Activated T-helper 1 cell treated with Interleukin-2 at 50 U/mL for 16 hours (primary cell): ENCODE measurements at places on chromosomes 4 and X.

DNA sequence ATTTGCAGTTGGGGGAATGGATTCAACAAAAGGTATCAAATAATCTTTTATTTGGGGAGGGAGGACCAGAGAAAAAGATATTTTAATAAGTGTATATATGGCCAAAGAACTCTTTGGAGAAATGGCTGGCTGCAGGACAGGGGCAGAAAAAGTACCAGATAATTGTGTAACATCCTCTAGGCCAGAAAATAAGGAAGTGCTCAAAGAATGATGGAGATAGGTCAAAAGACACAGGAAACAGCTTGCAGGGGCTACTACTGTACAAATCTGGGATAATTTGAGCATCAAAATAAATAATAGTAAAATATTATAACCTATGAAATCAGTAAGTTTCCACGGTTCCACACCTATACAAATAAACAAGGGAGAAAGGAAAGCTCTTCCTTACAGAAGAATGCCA is 34.8 kb downstream of the KLHL5 start:
- DNase-seq = no peak

- DNase-seq = no peak
Observed at GRCh38 chr4:126539771-126540170, 1093.0 kb upstream of the INTU start.

DNA sequence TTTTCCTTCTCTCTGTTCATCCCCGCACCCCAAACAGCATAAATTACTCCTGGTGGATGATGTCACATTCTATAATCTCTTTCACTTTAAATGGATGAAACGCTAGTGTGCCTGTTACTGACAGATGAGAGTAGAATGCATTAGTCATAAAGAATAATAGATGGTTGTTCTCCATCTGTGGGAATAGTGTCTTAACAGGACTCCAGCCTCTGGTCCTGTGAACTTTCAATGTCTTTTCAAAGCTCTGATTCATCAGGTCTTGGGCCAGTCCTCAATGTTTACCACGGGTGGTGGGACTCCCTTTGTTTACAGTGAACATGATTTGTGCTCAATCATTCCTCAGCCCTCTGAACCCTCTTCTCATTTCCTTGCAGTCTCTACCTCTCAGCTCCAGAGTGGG is 182.6 kb downstream of the GABRB1 start:
- DNase-seq = no peak

- DNase-seq = no peak
Observed at GRCh38 chr4:121898150-121898549, 27.9 kb upstream of the BBS7 start.

DNA sequence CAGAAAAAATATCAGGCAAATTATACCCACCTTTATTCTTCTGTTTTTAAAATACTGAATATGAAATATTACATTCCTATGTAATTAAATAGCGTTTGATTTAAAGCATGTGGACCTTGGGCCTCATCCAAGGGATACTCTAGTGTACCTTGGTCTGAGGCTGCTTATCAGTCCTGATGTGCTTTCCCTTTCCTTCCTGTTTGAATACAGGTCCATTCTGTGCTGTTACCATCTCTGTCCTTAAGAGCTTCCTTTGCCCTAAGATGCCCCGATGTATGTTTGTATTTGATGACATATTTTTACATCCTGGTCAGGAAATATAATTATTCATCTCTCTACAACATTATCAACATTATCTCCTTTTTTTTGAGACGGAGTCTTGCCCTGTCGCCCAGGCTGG is 24.1 kb downstream of the FAT4 start:
- DNase-seq = no peak

DNA sequence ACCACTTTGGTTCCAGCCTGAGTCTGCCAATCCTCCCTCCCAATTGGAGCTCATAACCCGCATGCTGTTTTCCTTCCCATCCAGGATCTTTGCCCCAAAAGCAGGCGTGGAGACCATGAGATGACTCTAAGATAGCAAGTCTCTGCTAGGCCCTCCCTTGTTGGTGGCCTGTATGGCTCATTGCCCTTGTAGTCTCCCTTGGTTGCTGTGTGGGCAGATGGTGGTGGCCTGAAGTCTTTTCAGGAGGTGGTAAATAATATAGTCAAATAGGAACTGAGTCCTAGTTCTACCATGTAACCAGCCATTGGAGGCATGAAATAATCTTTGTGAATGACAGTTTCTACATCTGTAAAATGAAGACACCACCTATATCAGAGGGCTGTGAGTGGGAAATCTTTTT is 1.2 kb downstream of the ATP6AP1 start:
- no peak for DNase-seq

DNA sequence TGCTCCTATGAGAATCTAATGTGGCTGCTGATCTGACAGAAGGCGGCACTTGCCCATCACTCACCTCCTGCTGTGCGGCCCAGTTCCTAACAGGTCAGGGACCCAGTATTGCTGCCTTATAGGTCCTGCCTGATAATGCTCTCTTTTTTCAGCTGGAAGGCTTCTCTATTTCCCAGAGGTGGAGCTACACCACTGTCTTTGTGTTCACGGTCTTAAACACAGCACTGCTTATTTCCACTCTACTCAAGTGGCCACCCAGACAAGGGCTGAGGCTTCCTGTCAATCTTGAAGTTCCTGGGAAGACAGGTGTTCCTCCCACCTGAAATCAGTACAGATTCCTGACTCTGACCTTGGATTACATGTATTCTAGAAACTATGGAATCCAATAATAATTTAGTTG is 270.6 kb downstream of the NR3C2 start:
- DNase-seq = no peak

GRCh38 chr4:73891739-73892405 is 22.7 kb downstream of the CXCL1 start:
- no peak for DNase-seq

- no peak for DNase-seq
Observed at GRCh38 chrX:113741744-113742143, 842.1 kb upstream of the HTR2C start.

DNA sequence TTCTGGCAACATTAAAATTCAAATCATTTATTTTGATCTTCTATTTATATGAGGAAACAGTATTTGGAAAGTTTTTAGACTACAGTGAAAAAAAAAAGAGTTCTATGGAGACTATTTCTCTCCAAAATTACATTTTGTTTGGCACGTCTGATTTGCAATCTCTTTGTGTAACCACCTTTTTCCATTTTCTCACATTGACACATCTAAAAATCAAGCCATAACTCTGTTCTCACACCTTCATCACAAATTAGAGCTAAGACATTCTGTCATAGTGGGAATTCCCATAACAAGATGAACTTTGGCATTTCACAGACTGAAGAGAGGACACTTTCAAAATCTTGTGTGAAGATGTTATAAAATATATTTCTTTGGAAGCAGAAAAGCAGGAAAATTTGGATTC is 468.9 kb downstream of the GRIA2 start:
- DNase-seq = no peak

GRCh38 chr4:52142816-52143215 is 91.7 kb downstream of the SPATA18 start:
- DNase-seq = no peak

DNA sequence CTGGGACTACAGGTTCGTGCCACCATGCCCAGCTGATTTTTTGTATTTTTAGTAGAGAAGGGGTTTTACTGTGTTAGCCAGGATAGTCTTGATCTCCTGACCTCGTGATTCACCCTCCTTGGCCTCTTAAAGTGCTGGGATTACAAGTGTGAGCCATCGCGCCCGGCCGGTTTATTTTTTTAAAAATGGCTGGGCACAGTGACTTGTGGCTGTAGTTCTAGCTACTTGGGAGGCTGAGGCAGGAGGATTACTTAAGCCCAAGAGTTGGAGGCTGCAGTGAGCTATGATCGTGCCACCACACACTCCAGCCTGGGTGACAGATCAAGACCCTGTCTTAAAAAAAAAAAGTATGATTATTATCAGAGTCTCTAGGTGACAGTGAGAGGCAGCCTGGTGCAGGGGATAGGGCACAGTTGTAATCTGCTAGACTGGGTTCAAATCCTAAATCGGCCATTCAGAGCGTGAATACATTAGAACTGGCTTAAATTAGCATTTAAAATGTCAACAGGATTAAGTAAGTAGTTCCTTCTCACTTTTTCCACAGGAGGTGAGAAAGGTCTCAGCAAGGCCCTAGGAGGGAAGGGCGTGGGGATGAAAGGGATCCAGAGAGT is 435 bp upstream of the MGST2 start:
- no peak for DNase-seq

- DNase-seq = no peak
Observed at GRCh38 chrX:45719751-45720501, 519.2 kb upstream of the DIPK2B start.

- DNase-seq = no peak
Observed at GRCh38 chr4:23884261-23884660, 5.6 kb downstream of the PPARGC1A start.

DNA sequence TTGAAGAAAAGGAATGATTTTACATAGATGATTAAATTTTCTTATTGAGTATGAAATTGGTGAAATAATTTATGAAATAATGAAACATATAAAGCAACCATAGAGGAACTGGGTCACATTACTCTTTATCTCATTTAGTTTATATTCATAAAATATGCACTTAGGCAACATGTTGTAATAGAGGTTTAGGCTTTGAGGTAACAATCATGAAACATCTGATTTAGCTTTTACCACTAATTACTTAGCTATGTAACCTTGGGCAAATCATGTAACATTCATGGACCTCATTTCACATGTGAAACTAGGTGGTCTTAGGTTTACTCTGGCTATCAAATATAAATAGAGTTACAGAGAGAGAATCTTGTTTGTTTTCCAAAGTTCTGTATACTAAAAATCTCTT is 54.5 kb upstream of the SMARCA5 start:
- no peak for DNase-seq

DNA sequence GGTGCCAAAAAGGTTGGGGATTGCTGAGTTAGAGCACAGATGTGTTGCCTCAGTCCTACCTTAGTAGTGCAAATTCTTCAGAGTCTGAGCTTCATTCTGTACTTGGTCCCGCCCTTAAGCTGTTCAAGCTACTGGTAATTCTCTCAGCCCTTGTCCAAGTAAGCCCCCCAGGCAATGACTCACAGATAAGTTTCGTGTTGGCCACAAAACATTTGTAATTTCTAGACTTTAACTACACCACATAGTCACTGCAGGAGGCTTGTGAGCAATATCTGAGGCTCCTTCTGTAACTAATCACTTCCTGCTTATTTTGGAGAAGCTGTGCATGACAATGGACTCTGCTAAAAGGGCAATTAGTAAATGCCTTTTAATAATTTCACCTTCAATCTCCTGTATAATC is 1420.5 kb downstream of the PCDH7 start:
- no peak for DNase-seq

DNA sequence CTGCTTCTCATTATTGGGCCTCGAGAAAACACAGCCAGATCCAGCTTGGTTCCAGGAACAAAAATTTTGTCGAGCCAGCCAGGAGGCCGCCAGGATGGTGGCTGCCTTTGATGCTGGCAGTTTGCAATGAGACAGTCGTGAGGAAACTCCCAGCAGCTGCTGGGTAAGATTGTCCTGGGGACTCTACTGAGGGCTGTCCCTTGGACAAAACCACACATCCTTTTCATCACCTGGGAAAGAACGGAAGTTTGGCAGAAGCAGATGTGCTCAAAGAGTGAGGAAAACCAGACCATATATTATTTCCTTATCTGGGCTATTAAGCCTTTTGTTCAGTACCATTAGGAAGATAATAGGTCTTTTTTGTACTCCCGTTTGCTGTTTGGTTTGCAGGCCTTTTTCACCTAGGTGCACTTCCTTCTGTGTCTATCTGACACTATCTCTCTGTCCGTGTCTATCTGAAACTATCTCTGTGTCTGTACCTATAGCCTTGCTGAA is 13.4 kb upstream of the PAPSS1 start:
- DNase-seq = no peak
